ENCODE measurements at places on chromosomes 3 and 15. TPM values are rescaled to one million over a fixed set of nuclear protein-coding genes. Genes with fewer than 3 reads are reported as not detected.

Gene GOLGA6L2
- not detected for total RNA-seq

DNA sequence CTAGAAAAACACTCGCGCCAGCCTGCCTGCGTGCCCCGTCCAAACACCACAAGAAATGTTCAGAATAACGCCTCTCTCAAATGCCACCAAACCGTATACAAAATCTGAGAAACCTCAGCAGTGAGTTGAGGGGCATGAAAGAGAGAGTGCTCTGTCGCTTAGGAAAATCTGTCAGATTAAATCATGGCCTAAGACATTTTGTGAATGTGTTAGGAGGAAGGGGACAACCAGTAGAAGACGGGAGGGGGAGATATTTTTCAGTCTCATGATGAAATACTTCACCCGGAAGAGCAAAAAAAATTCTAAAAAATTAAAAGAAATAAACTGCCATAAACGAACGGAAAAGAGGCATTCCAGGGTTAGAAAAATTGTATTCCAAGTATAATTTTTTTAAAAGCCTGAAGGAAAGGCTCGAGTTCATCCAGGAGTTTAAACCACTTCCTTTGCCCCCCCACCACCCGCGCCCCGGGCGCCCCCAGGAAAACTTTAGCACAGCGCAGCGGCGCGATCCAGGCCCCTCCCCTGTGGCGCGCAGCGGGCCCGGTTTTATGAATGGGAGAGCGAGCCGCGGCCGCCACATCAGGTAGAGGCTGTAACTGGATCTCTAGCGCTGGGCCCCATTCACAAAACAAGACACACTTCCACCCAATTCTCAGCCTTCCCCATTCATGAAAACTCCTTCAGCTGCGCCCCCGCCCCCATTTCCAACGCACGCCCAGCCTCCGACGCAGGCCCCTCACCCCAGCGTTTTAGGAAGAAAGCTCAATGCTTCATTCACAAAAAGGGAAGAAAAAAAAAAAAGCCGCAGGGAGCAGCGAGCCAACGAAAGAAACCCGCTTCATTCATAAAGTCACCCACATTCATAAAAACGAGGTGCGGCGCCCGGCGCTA, 1.4 kb downstream of the ETV5 start:
- DNase-seq: peak; percentile 55
- H3K4me3 ChIP-seq: peak overlapping the region; percentile 78
- H3K27ac ChIP-seq: no peak overlapping the region
- no peaks in the 10 kb centered on the region for H3K36me3 ChIP-seq

Gene STRIT1
- total RNA-seq: not detected

DNA sequence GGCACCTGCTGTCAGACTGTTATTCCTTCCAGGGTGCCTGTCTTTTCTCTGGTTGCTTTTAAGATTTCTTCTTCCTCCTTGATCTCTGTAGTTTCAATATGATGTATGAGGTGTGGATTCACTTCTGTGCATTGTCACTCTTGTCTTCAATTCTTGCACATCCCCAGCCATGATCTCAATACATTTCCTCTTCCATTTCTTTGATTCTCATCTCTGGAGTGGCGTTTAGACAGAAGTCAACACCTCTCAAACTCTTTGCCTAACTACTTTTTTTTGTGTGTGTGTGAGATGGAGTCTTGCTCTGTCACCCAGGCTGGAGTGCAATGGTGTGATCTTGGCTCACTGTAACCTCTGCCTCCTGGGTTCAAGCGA, 224.4 kb upstream of the LYSMD4 start:
- H3K4me3 ChIP-seq: no peak overlapping the region
- H3K36me3 ChIP-seq: no peaks in the 10 kb centered on the region
- H3K27ac ChIP-seq: no peak overlapping the region

Gene RAD54L2
- total RNA-seq: 34.0 TPM

DNA sequence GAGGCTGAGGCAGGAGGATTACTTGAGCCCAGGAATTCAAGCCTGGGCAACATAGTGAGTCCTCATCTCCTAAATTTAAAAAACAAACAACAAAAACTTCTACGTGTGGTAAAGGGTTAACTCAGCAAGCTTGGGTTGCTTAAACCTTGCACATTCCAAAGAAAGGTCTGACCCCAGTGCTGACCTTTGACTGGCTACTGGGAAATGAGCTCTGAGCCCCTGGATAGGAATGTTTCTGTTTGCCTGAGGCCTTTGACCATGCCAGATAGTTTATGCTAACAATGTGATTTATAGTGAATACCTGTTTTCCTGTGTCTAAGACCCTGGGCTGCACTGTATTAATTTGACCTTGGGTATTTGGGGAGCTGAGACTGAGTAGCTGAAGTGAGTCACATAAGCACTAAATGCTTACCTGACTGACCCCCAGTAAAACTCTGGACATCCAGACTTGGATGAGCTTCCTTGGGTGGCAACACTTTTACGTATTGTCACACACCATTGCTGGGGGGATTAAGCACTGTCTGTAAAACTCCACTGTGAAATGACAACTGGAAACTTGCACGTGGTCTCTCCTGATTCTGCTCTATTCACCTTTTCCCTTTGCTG, 20.7 kb downstream of the TCAIM start:
- H3K36me3 ChIP-seq: peaks cover 19% of the 10 kb centered on the region
- no peaks in the 10 kb centered on the region for H3K27me3 ChIP-seq
- no peaks in the 10 kb centered on the region for H3K4me1 ChIP-seq
- H3K27ac ChIP-seq: no peak overlapping the region
- DNase-seq: no peak

Gene FAM174B
- total RNA-seq: 1.8 TPM

Gene LSMEM2
- total RNA-seq: not detected

DNA sequence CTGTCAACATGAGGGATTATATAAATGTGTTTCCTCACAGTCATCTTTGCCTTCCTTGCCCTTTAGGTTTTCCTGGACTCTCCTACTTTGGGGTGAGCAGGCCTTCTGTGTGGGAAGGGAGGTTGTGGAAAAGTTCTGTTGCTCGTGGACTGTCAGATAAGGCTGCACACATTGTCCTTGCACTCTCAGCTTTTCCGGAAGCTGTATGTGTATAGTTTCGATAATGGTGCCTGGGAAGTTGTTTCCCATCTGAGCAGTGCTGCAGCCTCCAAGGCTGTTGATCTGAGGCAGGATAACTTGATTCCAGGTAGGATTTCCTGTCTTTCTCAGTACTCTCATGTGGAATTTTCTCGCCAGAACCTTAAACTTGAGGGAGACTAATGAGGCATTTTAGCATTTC, 297.8 kb upstream of the AZI2 start:
- H3K27ac ChIP-seq: no peak overlapping the region
- H3K36me3 ChIP-seq: no peaks in the 10 kb centered on the region
- H3K4me1 ChIP-seq: no peaks in the 10 kb centered on the region
- no peak for DNase-seq

- H3K4me3 ChIP-seq: no peak overlapping the region
- H3K36me3 ChIP-seq: peaks cover 34% of the 10 kb centered on the region
- no peaks in the 10 kb centered on the region for H3K27me3 ChIP-seq
- H3K4me1 ChIP-seq: peaks cover 9% of the 10 kb centered on the region
Measured at GRCh38 chr15:65653341-65653740, 31.6 kb downstream of the SLC24A1 start.

Gene GPR87
- total RNA-seq: 0.53 TPM

Gene KPNA1
- 65.6 TPM for total RNA-seq

GRCh38 chr3:168973897-168974296, 689.6 kb downstream of the MECOM start:
- no peak overlapping the region for H3K4me3 ChIP-seq
- no peaks in the 10 kb centered on the region for H3K27me3 ChIP-seq
- no peak overlapping the region for H3K27ac ChIP-seq
- no peaks in the 10 kb centered on the region for H3K36me3 ChIP-seq

Gene CAV3
- total RNA-seq: not detected

Gene LRRC3B
- not detected for total RNA-seq

Gene ZNF860
- total RNA-seq: not detected

Gene ZBED2
- 90.6 TPM for total RNA-seq

GRCh38 chr3:57596495-57597126, 533 bp downstream of the ARF4 start:
- no peaks in the 10 kb centered on the region for H3K27me3 ChIP-seq
- DNase-seq: peak; percentile 83
- H3K36me3 ChIP-seq: peaks cover 15% of the 10 kb centered on the region
- peak overlapping the region; percentile 98 for H3K27ac ChIP-seq
- peaks cover 36% of the 10 kb centered on the region for H3K4me1 ChIP-seq
- peak overlapping the region; percentile 92 for H3K4me3 ChIP-seq

GRCh38 chr3:153129426-153129825, 32.6 kb upstream of the RAP2B start:
- H3K4me1 ChIP-seq: peaks cover 7% of the 10 kb centered on the region
- H3K4me3 ChIP-seq: no peak overlapping the region
- DNase-seq: no peak
- H3K27ac ChIP-seq: no peak overlapping the region

DNA sequence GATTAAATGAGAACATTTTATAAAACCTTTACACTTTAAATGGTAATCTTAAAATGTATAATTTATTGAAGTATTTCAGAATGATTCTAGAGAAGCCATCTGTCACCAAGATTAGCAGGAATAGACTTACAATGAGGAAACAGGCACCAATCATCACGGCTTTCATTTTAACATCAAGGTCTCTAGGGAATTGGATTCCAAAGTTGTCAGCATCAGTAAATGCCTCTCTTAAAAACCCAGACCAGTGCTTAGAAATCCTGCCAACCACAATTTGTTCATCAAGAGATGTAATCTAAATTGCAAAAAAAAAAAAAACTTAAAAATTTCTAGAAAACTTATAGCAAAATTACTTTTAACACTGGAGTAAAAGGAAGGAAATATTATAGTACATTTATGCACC, 20.3 kb downstream of the PLSCR2 start:
- no peaks in the 10 kb centered on the region for H3K4me1 ChIP-seq
- H3K4me3 ChIP-seq: no peak overlapping the region
- H3K27ac ChIP-seq: no peak overlapping the region

DNA sequence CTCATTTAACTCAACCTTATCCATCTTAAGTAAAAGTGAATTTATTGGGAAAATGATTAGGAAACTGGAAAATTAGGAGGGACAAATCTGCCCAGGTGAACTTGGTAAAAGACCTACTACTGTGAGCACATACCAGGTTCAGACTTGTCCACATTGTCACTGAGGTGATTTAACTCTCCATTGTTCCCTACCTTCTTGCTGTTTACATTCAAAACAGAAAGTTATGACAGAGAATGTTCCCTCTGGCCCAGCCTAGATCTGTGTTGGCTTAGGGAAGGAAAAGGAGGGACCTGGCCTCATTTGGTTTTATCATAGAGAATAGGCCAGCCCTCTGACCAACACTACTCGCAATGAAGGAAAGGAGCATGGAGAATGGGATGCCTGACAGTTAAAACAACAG, 117.6 kb downstream of the SATB1 start:
- peaks cover 3% of the 10 kb centered on the region for H3K27me3 ChIP-seq
- H3K27ac ChIP-seq: no peak overlapping the region
- no peak for DNase-seq
- H3K4me3 ChIP-seq: no peak overlapping the region
- no peaks in the 10 kb centered on the region for H3K36me3 ChIP-seq
- H3K4me1 ChIP-seq: no peaks in the 10 kb centered on the region

GRCh38 chr3:87354398-87354797, 78.0 kb upstream of the POU1F1 start:
- H3K4me1 ChIP-seq: no peaks in the 10 kb centered on the region
- no peaks in the 10 kb centered on the region for H3K36me3 ChIP-seq
- H3K4me3 ChIP-seq: no peak overlapping the region
- DNase-seq: no peak

Gene PLCB2
- total RNA-seq: 104 TPM

Gene ASB14
- not detected for total RNA-seq

DNA sequence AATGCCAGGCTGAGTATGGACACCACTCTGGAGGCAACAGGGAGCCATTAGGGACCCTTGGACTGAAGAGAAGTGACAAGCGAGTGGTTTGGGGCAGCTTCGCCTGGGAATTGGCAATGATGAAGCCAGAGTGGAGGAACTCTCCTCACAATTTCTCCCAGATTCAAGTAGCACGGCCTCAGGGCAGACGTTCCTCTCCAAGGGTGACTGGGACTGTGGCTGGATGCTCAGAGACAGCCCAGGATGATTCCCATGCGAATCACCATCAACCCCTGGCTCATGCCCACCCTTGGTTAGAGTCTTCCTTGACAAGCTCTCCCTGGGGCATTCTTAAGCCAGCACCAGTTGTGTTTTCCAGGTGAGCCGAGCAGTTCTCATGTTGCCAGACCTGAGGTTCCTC, 16.3 kb upstream of the DOCK3 start:
- peaks cover 7% of the 10 kb centered on the region for H3K4me1 ChIP-seq
- no peaks in the 10 kb centered on the region for H3K36me3 ChIP-seq
- H3K4me3 ChIP-seq: no peak overlapping the region

- no peak for DNase-seq
- H3K4me3 ChIP-seq: no peak overlapping the region
- H3K27me3 ChIP-seq: peaks cover 21% of the 10 kb centered on the region
- peaks cover under 1% of the 10 kb centered on the region for H3K4me1 ChIP-seq
- H3K36me3 ChIP-seq: no peaks in the 10 kb centered on the region
Measured at GRCh38 chr3:123751433-123751832, 132.7 kb downstream of the MYLK start.

Gene AGTR1
- total RNA-seq: not detected

DNA sequence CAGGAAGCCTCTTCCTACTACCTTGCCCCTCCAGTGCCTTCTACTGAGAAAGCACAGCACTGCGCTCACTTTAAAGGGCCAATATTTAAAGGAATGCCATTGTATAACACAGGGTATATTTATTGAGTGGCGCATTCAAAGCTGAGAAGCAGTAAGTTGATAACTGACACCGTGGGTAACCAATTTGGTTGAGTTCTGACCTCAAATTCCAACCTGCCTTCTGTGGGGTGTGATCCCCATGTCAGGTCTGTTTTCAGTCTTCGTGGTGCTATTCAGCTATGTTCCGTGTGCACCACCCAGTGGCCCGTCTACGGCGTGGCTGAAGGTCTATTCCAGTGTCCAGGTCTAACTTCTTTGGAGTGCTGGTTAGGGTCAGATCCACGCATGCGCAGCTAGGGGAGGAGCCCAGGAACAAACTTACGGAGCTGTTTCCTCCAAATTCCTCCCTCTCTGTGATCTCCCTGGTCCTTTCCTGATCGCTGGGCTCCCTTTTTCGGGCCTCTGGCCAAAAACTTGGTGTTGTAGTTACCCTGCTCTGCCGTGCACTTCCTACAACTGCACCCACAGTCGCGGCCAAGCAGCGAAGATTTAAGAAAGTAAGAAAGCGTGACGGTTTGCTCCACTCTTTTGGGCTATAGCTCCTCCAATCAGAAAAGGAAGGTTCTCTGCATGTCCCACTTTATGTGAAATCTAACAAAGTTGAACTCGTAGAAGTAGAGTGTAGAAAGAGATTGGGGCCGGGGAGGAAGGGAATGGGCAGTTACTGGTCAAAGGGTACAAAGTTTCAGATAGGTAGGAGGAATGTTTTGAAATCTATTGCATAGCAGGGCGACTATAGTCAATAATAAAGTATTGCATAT, 7.7 kb downstream of the LRRC2 start:
- peak overlapping the region; percentile 63 for H3K27ac ChIP-seq
- peaks cover 2% of the 10 kb centered on the region for H3K36me3 ChIP-seq
- DNase-seq: peak; percentile 91
- H3K4me3 ChIP-seq: peak overlapping the region; percentile 76

- H3K27me3 ChIP-seq: peaks cover 22% of the 10 kb centered on the region
- H3K4me1 ChIP-seq: peaks cover 22% of the 10 kb centered on the region
- H3K36me3 ChIP-seq: no peaks in the 10 kb centered on the region
- no peak overlapping the region for H3K27ac ChIP-seq
- DNase-seq: no peak
Measured at GRCh38 chr15:38046257-38047051, 112.0 kb downstream of the TMCO5A start.
